ENCODE measurements at places on chromosomes 7 and 10. TPM values are rescaled to one million over a fixed set of nuclear protein-coding genes. Genes with fewer than 3 reads are reported as not detected.

GRCh38 chr10:4503076-4503475 is 322.9 kb upstream of the AKR1E2 start:
- no peak for DNase-seq

DNA sequence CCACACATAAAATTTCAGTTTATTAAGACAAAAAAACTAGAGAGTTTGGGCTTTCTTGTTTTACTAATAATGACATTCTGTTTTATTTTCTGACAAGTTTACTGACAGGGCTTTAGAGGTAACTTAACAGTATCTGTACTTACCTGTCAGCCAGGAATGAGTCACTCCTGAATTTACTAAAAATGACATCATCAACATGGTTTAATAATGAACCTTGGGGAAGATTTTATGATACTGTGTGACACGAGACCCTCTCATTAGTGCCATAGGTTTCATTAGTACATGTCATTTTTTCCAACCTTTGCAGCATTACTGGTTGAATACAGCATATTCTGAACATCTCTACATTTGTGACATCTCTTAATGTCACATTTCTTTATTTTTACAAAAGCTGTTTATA is 131.1 kb downstream of the KCND2 start:
- no peak for DNase-seq

- DNase-seq: no peak
These were observed 36.8 kb downstream of the WIPF3 start for GRCh38 chr7:29843093-29843492.

DNA sequence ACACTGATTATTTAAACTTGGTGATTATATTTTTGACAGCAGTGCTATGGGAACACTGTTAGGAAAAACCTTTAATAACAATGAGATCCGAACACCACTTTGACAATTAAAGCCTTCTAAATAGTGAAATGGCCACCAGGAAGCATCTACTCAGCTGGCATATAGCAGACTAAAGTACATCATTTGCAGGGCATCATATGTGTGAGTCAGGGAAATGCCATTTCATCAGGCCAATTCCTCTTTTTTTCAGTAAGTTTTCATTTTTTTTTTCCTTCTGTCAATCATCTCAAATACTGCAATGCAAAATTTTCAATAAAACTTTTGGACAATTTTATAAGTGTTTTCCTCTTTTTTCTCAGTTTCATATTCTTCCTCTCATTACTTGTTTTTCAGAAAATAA is 521.4 kb upstream of the SEMA3D start:
- no peak for DNase-seq

- no peak for DNase-seq
These were observed 55.6 kb downstream of the PCDH15 start for GRCh38 chr10:54745436-54745835.

GRCh38 chr10:112343056-112343806 is 30.7 kb upstream of the ACSL5 start:
- no peak for DNase-seq

The UCMA gene
- not detected for total RNA-seq

DNA sequence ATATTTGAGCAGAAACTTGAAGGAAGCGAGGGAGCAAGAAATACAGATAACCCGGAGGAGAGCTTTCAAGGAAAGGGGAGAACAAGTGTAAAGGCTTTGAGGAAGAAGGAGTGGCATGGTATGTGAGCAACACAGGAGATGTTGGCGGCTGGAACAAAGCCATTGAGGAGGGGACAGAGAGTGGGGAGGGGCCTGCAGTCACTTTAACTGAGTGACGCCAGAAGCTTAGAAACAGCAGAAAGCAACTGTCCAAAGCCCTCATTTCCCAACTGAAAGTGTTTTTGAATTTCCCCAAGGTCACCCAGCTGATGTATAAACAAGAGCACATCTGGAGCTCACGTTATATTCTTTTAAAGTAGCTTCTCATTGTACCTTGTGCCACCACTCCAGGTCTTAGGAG is 19.1 kb downstream of the AUTS2 start:
- DNase-seq: no peak

The SLC13A1 gene
- not detected for total RNA-seq

DNA sequence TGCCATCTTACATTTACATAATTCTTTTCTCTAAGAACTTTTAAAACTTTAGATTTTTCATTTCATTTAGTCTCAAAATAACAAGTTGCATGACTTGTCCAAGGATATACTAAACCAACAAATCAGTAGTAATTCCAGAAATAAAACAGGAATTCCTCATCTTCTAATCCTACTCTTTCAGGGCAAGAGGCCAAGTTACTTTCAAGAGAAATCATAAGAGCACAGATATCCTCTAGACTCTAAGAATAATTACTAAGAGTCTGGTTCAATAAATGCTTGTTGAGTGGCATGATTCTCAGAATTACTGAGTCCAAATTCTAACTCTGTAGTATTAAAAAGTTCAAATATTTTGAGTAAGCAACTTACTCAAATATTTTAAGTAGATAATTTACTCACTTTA is 12.9 kb downstream of the PDZD8 start:
- no peak for DNase-seq

DNA sequence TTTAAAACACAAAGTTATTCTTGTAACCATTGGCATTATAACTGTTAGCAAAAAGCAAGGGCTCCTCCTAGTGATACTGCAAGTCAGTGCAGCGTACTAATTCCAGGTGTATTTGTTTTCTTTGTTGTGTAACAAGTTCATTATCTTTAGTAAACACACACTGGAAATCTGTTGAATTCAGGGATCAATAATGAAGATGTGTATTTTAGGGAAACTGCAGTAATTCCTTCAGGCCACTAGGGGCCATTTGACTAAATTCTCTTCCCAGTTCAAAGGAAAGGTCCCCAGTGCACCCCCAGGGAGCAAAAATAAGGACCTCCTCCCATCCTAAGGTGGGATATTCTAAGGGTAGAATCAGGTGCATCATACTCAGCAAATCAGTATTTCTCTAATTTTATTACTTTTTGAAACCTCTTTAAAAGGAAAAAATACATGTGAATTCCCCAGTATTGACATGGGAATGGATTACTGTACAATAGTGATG is 158.6 kb upstream of the LYZL1 start:
- DNase-seq: no peak

DNA sequence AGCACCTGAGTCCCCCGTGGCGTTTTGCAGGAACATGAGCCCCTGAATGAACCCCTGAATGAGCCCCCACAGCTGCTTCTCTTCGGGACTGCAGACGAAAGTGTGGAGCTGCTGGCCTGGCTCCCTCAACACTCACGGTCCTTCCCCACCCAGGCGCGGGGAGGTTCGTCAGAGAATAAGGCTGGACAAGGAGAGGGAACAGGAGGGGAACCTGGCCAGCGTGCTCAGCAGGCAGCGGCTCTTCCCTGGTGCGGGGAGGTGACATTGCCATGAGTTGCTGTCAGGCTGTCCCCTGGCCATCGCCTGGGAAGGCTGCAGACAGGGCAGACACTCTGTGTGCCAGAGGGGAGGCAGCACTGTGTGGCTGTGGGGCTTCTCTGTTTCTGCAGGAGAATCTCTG is 80.9 kb upstream of the SHH start:
- DNase-seq: no peak

- DNase-seq: no peak
These were observed 133.1 kb upstream of the LYZL2 start for GRCh38 chr10:30762620-30763019.

DNA sequence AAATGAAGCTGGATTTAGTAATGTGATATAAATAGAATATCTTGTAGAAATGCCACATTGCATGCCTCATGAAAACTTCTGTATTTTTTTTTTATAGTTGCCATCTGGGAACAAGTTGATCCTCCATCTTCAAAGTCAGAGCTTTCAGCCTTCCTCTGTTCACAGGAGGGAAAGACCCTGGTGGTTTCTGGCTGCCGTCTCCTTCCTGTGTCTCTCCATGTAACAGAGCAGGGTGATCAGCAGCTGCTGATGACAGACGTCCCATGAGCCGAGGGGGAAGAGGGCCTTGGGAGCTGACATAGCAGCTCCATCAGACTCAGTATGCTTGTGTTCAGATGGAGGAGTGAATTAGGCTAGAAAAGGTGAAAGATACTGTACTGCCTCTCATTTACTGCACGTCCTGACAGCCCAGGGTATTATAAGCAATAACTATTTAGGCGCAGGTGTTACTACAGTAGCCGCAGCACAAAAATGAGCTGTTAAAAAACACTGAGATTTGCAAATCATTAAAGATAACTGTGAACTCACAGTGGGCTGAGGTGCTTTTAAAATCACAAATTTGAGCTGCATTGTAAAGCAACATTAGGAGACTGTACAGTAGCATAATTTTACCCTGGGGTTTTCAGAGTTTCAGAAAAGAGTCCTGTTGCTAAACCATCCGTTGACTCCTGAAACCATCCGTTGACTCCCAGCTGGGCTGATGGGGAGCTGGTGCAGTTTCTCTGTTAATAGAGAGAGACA is 103.3 kb downstream of the CFAP58 start:
- no peak for DNase-seq

The MCMBP gene
- total RNA-seq: 50.9 TPM

DNA sequence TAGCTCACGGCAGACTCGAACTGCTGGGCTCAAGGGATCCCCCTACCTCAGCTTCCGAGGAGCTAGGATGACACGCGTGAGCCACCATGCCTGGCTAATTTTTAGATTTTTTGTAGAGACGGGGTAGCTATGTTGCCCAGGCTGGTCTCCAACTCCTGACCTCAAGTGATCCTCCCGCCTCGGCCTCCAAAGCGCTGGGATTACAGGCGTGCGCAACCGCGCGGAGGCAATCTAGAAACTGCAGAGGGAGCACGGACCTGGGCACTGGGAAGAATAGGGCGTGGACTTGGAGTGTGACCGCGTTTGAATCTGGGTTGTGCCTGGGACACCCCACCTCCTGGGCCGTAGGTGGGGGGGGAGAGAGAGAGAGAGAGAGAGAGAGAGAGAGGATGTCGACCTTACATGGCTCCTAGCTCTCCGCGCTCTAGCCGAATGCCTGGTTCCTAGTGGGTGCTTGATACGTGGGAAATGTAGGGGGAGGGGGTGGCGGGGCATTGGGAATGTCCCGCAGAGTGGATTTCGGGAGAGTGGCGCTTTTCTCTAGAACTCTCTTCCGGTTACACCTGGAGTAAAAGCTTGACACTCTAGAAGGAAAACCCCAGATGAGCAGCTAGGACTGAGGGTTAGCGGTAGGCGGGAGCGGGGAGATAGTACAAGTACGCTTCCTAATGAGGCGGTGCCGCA is 1.2 kb upstream of the MAP3K8 start:
- DNase-seq: no peak

The LIPJ gene
- total RNA-seq: 0.18 TPM

- DNase-seq: no peak
These were observed 88.6 kb downstream of the VIM start for GRCh38 chr10:17316488-17317170.

The TDRD1 gene
- 0.18 TPM for total RNA-seq

DNA sequence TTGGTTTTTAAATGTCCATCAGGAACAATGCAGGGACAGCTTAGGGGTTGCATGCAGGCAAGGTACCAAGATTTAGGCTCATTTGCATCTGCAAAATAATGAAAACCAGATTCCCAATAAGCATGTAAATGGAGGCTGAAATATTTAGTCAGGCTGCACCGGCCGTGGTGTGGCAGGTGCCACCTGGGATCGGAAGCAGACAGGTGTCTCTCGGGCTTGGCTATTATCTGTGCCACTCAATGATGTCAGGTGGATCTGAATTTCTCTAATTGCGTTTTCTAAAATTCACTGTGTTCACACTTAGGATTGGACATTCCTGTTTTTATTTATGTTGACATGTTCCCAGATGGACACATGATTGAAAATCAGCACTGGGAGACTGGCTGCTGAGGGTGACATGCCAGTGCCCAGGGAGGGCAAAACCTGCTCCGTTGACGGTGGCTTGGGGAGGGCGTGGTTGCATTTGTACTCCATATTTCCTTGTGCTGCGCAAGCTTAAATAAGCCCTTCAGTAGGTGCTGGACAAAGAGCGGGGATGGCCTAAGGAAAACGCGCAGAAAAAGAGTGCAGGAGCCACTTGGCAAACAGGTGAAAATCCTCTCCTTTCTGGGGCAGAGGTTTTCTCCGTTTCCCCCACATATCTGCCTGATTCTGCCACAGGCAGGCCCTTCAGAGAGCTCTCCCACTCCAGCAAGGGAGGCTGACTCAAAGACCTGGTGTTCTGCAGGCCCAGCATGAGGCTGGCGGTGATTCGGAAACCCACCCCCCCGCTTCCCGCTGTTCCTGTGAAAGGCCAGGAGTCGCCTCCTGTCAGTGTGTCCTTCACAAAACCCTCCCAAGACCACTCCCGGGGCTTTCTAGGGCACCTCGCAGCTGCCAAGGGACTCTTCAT is 142.5 kb downstream of the WDR37 start:
- no peak for DNase-seq

DNA sequence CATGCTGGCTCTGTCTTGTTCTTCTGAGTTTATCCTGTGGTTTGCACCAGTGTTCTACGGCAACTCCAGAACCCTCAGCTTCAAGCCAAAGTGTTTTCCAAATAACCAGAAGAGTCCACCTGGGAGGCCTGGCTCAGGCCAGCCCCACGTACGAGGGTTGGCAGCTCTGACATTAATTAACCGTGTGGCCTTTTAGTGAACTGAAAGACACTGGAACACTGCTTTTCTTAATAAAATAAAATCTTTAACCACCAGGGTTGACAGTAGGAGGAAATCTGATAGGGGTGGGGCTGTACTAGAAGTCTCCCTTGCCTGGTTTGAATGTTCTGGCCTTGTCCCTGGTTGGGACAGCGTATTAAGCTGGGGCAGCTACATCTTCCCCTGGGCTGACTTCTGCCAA is 64.9 kb downstream of the SYPL1 start:
- DNase-seq: no peak

The CYP2C9 gene
- total RNA-seq: not detected

The EPO gene
- not detected for total RNA-seq

The CCDC3 gene
- total RNA-seq: 0.10 TPM

GRCh38 chr7:44321796-44322195 is 3.6 kb downstream of the CAMK2B start:
- no peak for DNase-seq

The MYO3A gene
- total RNA-seq: not detected

DNA sequence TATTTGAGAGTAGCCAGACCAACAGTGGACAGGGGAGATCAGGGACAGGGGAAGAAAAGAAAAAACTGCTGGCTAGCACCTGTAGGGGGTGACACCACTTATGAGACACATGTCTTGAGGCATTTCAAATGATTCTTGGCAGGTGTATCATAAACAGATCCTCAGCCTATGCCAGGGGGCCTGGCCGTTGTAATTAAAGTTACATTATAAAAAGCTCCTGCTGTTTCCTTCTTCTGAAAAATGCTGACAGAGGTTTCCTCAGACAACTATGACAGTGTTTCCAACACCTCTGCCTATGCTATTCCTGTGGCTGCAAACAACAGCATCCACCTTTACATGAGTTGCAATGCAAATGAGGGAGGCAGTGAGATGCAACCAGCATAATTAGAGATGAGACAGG is 281.0 kb upstream of the PTER start:
- DNase-seq: no peak

DNA sequence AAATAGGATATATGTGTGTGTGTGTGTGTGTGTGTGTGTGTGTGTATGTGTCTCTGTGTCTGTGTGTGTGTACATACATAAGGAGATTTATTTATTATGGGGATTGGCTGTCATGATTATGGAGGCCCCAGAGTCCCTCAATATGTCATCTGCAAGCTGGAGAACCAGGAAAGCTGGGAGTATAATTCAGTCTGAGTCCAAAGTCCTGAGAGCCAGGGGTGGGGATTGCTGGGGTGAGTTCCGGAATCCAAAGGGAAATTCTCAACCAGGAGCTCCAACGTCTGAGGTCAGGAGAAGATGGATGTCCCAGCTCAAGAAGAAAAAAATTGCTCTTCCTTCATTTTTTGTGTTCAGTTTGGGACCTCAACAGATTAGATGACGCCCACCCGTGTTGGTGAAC is 50.7 kb upstream of the PLPP4 start:
- DNase-seq: no peak

Data from naive thymus-derived CD8-positive, alpha-beta T cell (primary cell).